ENCODE measurements at places on chromosomes 7 and 10. TPM values are rescaled to one million over a fixed set of nuclear protein-coding genes. Genes with fewer than 3 reads are reported as not detected.

DNA sequence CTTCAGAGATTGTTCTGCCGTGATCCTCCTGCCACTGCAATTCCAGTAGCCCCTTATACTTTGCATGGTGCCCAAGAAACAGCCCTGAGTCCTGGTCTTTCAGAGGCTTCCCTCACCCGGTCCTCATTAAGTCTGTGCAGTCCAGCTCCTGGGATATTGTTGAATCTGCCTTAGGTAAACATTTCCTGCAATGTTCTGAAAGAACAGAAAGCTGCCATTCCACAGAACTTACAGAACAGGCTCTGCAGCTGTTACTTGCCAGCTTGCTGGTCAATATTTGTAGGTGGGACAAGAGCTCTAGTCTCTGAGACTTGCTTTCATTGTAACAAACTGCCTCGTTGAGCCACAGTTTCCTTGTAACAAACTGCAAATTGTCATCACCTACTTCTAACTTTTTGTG is 115.0 kb upstream of the KIF5B start:
- no peak for DNase-seq

GRCh38 chr7:123598657-123599056 is 3.0 kb upstream of the ASB15 start:
- no peak for DNase-seq

DNA sequence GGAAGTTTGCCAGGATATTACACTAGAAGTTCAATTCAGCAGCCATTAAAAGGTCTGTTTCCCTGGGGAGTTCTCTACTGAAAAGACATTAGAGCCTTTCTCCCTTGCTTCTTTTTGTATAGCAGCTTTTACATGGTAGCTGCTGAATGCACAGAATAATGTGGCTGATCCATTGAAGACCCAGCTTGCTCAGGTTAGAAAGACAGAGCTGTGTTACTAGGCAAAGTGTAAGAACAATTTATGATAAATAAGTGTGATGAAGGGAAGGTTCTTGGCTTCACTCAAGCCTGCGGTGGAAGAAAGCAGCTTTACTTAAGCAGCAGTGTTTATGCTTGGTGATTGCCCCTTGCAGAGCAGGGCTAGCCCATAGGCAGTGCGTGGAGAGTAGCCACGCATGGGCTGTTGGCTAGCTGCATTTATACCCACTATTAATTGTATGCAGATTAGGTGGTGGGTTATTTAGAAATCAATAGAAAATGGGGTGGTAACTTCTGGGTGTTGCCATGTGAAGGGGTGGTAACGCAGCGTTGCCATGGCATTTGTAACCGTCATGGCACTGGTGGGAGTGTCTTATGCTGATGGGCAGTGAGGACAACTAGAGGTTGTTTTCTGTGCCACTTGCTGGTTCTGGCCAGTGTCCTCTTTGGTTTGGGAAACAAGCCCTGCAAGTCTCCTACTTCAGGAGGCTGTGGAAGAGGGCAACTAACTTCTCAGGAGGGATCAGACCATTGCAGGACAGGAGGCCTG is 942.9 kb downstream of the NRG3 start:
- no peak for DNase-seq

- no peak for DNase-seq
These were observed 12.5 kb upstream of the LIPK start for GRCh38 chr10:88693392-88694020.

Gene BCCIP
- polyA plus RNA-seq: 86.1 TPM

Gene PALD1
- 11.9 TPM for polyA plus RNA-seq

Gene CCL26
- not detected for polyA plus RNA-seq

Gene GPR15LG
- 0.17 TPM for polyA plus RNA-seq

All from renal cortex interstitium (tissue), 15 donors.